ENCODE measurements at places on chromosomes 5 and 9.
A peak's percentile ranks its signal among the peaks of the same experiment; 100 is the strongest.

- no peak for DNase-seq
Observed at GRCh38 chr5:35047785-35048404, at the start of gene AGXT2. AGXT2 (minus strand) TSS chr5:35047949; CDS start chr5:35047892, 57 bp downstream.

- no peak for DNase-seq
Observed at GRCh38 chr9:126515001-126515872, 98.5 kb upstream of the LMX1B start.

- DNase-seq = peak; percentile 59
Observed at GRCh38 chr5:65102976-65103711, 334.4 kb downstream of the CWC27 start.

DNA sequence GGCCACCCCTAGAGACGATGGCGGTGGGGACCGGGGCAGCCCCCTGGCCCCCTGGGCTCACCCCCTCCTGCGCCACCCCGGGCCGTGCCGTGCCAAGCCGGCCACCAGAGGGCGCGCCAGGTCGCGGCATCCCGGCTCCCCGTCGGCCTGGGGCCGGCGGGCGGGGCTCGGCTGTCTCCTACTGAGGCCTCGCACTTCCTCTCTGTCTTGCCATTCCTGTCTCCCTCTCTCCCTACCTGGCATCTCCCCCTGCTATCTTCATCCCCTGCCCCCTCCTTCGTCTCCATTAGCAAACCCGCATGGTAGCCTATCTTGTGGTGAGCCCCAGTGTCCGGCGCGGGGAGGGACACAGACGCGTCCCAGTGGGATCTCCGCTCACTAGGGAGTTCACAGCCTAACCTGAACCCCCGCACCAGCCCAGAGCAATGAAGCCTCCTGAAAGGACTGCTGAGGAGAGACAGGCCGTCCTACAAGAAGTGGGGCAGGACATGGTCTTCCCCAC lies 29.8 kb upstream of the FABP6 start:
- DNase-seq = peak; percentile 46

DNA sequence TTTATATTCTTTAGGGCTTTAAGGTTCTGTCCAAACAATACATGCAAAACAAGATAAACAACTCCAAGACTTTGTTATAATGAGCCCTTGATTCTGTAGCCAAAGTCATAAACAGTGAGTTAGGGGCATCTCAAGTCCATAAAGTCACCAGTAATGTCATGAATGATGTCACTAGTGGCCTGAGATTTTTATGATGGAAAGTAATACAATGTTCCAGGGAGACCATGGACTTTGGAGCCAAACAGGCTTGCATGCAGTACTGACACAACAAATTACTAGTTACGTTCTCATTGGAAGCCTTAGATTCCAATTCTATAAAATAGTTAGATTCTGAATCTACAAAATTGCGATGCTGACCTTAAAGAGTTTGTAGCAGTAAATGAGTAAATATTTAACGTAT lies 280.0 kb downstream of the HINT1 start:
- no peak for DNase-seq

DNA sequence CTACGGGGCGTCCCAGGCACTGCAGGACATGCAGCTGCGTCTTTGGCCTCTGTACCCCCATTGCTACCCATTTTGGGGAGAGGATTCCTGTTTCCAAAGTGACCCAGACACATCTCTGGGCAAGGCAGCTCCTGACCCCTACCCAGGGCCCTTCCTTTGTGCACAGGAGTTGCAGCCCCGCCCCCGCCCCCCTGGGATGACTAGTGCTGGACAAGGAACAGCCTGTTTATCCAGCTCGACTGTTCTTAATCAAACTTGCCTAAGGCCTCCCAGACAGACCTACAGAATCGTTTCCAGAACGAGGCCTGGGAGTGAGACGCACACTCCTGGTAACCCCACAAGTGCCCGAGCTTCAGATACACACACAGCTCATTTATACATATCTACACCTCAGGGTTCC lies 13.2 kb downstream of the DIPK1B start:
- DNase-seq = no peak

GRCh38 chr9:75930190-75930589 lies 39.7 kb downstream of the PCSK5 start:
- no peak for DNase-seq

- no peak for DNase-seq
Observed at GRCh38 chr9:113720495-113720894, 155.6 kb upstream of the ZNF618 start.

GRCh38 chr5:151363673-151364072 lies 16.3 kb upstream of the SLC36A2 start:
- DNase-seq = no peak

GRCh38 chr5:170880084-170880483 lies 18.3 kb downstream of the RANBP17 start:
- DNase-seq = no peak

GRCh38 chr9:122015170-122015821 lies 77.8 kb downstream of the TTLL11 start:
- no peak for DNase-seq

DNA sequence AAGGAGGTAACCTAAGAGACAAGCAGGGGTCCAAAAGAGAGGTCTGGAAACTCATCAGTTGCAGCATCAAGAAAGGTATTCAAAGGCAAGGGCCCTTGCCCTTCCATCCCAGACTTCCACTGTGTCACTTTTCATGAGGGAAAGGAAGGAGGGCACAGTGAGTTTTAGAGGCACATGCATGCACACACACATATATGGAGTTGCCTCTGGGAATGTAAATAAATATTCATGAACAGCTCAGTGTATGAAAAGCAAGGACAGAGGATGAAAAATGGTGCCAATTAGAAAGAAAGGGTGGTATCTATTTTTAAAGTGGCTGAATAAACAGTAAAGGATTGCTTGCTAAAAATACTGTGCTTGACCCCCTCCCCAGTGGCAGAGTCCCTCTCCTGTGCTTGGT lies 105.3 kb upstream of the LRRTM2 start:
- no peak for DNase-seq

GRCh38 chr5:147327905-147328304 lies 93.1 kb downstream of the STK32A start:
- DNase-seq = no peak

DNA sequence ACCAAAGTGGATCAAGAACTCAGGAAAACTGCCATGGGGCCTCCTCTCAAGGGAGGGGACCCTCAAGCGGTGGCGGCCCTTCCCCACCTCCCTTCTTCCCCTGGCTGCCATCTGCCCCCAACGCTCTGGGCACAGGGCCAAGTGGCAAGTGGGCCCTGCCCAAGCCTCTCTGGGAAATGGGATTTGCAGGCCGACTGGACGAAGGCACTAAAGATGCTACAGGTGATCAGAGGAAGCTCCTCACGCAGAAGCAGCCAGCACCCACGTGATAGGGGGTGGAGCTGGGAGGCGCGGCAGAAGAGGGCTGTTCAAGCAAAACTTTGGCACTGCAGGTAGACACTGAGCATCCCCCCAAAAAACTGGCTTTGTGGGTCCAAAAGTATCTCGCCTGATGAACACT lies 52.7 kb upstream of the UBTD2 start:
- DNase-seq = no peak

- DNase-seq = no peak
Observed at GRCh38 chr9:84819491-84819991, 150.0 kb downstream of the NTRK2 start.

GRCh38 chr5:124932791-124933600 lies 186.6 kb upstream of the ZNF608 start:
- DNase-seq = no peak

GRCh38 chr9:129253803-129254381 lies 75.8 kb upstream of the IER5L start:
- no peak for DNase-seq

DNA sequence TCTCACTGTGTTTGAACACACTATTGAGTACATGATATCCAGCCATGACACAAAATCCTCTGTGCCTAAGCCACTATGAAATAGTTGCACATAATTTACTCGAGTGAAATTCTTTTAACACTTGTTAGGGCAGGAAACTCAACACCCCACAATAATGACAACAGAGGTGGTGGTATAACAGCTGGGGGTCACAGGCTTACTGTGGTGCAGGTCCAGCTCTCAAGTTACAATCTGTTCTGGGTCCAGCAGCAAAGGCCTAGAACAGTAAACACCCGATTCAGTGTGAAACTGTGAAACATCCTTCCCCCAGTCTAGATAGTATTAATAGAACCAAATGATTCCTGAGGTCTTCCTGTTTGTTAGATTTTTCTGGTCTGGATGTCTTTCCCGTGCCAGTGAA lies 102.9 kb upstream of the APC start:
- no peak for DNase-seq

DNA sequence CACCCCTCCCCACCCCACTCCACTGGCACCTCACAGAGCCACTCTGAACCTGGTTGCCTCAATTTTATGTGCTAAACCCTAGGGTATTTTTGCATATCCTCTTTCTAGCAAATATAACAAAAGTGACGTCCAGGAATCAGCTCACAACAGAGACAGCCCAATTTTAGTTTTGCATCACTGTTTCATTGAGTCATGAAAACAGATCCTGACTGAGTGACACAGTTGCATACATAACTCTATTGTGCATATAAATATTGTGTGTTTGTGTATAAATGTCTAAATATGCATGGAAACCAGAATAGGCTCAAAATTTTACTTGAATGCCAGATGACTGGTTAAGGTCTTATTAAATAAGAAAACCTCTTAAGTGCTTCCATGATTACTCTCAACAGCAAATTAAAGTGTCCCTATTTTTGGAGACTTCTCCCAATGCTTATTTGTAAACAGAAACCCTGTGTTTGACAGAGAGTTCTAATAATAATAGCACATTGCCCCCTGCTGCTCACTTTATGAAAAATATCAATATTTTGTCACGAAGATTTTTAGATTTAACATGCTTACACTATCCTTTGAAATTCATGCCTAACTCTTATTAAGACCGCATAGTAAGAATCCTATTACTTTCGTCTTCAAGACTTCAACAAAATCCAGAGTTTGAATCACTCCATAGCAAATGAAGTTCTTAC lies 75.5 kb upstream of the PRRC1 start:
- peak; percentile 18 for DNase-seq

- peak; percentile 59 for DNase-seq
Observed at GRCh38 chr9:16459421-16460148, 410.9 kb downstream of the BNC2 start.

- no peak for DNase-seq
Observed at GRCh38 chr5:82011761-82012160, 39.9 kb downstream of the ATG10 start.

DNA sequence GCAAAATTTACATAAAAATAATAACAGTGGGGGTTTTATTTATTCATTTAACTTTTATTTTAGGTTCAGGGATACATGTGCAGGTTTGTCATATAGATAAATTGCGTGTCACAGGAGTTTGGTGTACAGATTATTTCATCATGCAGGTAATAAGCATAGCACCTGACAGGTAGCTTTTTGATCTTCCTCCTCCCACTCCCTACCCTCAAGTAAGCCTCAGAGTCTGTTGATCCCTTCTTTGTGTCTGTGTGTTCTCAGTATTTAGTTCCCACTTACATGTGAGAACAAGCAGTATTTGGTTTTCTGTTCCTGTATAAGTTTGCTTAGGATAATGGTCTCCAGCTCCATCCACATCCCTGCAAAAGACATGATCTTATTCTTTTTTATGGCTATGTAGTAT lies 240.3 kb downstream of the KIAA0825 start:
- no peak for DNase-seq

DNA sequence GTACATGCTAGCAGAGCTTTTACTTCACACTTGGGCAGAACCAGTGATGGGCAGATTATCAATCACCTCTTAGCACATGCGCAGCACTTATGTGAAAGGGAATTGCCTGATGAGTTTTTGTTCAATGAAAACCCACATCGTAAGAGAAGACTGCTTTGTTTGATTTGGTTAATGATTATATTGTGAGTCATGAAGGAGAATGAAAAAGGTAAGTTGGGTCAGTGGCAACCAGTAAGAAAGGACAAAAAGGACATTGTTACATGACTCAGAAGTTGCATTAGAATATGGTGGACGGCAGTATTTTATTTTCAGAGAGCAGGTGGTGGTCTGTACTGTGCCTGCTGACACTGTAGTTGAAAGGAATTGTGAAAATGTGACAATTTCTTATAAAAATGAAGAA lies 127.4 kb downstream of the AOPEP start:
- DNase-seq = no peak

DNA sequence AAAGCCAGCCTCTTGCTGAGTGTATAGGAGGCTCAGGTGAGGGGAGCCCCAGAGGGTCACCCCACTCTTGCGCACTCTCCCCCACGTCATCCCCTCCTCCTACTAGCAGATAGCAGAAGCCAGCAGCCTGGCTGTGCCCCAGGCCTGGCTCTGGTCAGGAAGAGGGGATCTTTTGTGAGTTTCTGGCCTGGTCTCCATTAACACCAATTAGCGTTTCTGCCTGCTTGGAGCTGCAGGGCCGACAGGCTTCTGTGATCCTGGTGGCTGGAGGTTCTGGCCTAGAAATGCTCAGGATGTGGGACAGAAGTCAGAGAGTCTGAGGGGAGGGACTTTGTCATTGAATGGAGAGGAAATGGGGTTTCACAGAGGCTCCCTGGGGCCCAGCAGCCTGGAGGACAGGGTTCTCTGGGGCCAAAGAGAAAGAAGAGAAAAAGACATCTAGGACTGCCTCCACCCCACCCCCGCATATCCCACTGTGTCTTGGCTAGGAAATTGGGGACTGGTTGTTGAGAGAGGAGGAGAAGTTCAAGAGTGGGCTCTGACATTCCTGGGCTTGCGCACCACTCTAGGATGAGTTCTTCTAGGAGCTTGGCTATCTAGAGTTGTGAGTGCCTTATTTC lies 47.5 kb upstream of the ARAP3 start:
- DNase-seq = no peak

GRCh38 chr5:1554410-1554967 lies 30.7 kb upstream of the LPCAT1 start:
- no peak for DNase-seq

GRCh38 chr5:77935506-77936364 lies 159.6 kb upstream of the TBCA start:
- peak; percentile 50 for DNase-seq

GRCh38 chr5:102375272-102375671 lies 79.2 kb upstream of the SLCO4C1 start:
- DNase-seq = no peak
